ENCODE measurements at places on chromosomes 1 and 21.

GRCh38 chr1:35044431-35044830 lies 12.7 kb upstream of the ZMYM6 start:
- no peak for DNase-seq

- peak; percentile 30 for DNase-seq
Observed at GRCh38 chr1:199002661-199003060, 363.8 kb downstream of the PTPRC start.

DNA sequence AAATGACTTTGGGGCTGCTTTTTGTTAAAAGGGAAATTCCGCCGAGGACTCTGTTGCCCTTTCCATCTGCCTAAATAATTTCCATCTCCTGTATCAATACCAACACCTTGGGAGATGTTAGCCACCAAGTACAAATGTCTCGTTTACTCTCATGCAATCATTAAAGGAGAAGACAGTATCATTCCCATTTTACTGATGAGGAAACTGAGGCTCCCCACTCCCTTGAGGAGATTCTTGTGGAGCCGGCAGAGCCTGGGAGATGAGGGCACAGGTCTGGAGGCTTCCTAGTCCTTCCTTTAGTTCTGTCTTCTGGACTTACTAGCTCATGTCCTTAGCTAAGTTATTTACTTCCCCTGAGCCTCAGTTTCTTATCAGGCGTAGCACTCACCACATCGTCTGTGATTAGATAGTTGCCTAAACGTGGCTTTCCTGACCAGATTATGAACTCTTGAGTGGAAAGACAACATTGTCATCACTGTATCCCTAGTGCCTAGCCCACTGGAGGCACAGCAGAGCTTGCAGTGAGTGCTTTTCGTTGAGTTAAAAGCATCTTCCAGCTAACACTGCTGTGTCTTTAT lies 81.6 kb downstream of the ADSS2 start:
- peak; percentile 52 for DNase-seq

DNA sequence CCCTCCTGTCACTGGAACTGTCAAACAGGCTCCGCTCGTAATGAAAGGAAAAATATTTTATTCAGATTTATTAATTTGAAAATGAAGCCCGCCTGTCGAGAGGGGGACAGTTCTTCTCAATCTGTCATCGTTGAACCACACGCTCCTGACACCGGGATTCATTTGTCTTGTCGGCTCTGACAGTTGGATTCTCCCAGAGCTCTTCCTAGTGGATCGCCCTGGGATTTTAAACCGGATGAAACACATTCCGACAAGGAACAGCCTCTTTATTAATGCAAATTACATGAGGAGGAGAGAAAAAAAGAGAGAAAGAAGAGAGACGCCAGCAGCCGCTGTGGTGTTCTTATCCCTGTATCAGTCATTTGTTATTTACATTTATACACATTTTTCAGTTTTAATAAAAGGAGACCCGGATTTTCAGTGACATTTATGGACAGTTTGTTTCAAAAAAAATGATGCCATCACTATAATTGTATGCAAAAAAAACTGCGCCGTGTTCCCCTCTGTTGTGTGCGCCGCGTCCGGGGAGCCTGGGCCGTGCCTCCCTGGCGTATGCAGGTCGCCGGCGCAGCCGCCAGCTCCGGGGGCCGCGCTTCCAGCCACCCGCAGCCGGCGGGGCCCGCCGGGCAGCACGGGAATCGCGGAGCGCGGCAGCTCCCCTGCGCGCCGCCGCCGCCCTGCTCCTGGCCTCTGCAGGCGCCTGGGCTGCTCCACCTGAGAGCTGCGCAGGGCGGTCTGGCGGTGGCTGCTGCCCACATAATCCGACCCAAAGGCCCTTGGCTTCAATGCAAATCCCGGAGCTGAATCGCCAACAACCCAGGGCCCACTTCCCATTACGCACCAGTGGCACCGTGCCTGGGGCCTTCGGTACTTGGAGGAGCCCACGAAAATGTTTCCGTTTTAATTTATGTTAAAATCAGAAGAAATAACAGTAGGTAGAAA lies 237.9 kb upstream of the PBX1 start:
- peak; percentile 32 for DNase-seq

DNA sequence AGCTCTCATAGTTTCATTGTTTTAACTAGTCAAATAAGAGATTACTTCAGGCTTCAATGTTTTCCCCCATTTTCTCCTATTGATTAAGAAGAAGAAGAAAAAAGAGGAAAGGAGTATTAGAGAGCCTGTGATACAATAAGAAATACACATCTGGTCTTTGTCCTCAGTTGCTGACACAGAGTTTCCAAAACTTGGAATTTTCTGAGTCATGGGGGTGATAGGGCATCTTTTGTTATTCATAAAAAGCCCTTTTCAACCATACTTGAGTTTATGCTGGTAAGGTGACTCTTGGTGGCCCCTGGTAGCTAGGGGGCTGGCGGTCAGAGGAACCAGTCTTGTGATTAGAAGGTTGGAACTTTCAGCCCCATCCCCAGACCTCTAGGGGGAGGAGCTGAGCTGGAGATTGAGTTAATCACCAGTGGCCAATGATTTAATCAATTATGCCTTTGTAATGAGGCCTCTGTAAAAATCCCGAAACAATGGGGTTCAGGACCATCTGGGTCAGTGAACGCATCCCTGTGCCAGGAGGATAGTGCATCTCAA lies 28.9 kb upstream of the KLF18 start:
- peak; percentile 24 for DNase-seq

DNA sequence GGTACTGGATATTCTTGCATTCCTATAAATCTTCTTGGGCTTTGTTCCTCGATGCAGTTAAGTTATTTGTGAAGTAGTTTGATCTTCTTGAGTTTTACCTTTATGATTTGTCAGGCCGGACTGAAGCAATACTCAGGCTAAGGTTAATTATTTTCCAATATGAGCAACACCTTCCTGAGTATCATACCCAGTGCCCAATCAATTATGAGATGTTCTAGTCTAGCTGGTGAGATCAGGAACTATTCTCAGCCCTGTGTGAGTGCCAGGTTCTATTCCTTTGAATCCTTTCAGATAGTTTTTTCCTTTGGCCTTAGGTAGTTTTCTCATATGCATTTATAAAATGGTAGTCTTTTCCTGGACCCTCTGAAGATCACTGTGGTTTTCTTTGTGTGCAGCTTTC lies 92.5 kb downstream of the SCMH1 start:
- DNase-seq = no peak

- DNase-seq = peak; percentile 78
Observed at GRCh38 chr1:192812420-192813209, 3.8 kb downstream of the RGS2 start.

- DNase-seq = no peak
Observed at GRCh38 chr1:53627666-53628065, 111.3 kb downstream of the GLIS1 start.

- peak; percentile 66 for DNase-seq
Observed at GRCh38 chr1:168236836-168237611, 11.2 kb downstream of the SFT2D2 start.
